ENCODE measurements at places on chromosomes 5 and 9. TPM values are rescaled to one million over a fixed set of nuclear protein-coding genes. Genes with fewer than 3 reads are reported as not detected.

BTNL3 gene
- not detected for total RNA-seq

SLC34A3 gene
- total RNA-seq = 0.15 TPM

CDX1 gene
- not detected for total RNA-seq

TRIM7 gene
- 30.2 TPM for total RNA-seq

TAF1L gene
- total RNA-seq = not detected

CSF1R gene
- 0.17 TPM for total RNA-seq

SCGB3A2 gene
- total RNA-seq = not detected

DIPK1B gene
- 15.6 TPM for total RNA-seq

NTNG2 gene
- total RNA-seq = 2.5 TPM

AJM1 gene
- 7.1 TPM for total RNA-seq

GRCh38 chr9:12908895-12909294 lies 134.1 kb downstream of the LURAP1L start:
- no peaks in the 10 kb centered on the region for H3K36me3 ChIP-seq
- DNase-seq = no peak
- H3K4me3 ChIP-seq = no peak overlapping the region
- no peaks in the 10 kb centered on the region for H3K27me3 ChIP-seq
- no peaks in the 10 kb centered on the region for H3K4me1 ChIP-seq

GRCh38 chr5:145619806-145620310 lies 215.3 kb downstream of the PRELID2 start:
- H3K27me3 ChIP-seq = no peaks in the 10 kb centered on the region
- no peaks in the 10 kb centered on the region for H3K4me1 ChIP-seq
- H3K4me3 ChIP-seq = no peak overlapping the region
- H3K27ac ChIP-seq = no peak overlapping the region
- no peak for DNase-seq

- H3K4me1 ChIP-seq = no peaks in the 10 kb centered on the region
- H3K36me3 ChIP-seq = no peaks in the 10 kb centered on the region
- H3K27me3 ChIP-seq = no peaks in the 10 kb centered on the region
- no peak overlapping the region for H3K4me3 ChIP-seq
- no peak for DNase-seq
- no peak overlapping the region for H3K27ac ChIP-seq
Measured at GRCh38 chr5:8522646-8523045, 653.7 kb downstream of the MTRR start.

DNA sequence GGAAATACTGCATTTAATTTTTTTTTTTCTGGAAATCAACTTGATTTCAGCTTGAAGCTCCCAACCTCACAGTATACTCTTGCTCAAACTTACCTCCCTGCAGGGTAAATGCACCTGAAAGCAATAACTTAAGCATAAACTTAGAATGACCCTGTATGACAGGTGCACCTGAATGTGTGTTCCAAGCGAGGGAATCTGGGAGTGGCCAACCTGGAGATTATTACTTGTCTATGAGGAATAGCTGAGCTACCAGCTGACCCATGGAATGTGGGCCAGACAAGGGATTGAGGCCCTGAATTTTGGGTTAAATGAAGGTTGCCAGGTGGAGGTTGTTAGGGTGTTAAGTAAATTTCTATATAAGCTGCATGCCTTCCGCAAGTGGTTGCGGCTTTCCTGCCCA lies 140.6 kb downstream of the OSTF1 start:
- H3K36me3 ChIP-seq = no peaks in the 10 kb centered on the region
- H3K4me1 ChIP-seq = peaks cover 17% of the 10 kb centered on the region
- no peaks in the 10 kb centered on the region for H3K27me3 ChIP-seq
- H3K4me3 ChIP-seq = no peak overlapping the region

DNA sequence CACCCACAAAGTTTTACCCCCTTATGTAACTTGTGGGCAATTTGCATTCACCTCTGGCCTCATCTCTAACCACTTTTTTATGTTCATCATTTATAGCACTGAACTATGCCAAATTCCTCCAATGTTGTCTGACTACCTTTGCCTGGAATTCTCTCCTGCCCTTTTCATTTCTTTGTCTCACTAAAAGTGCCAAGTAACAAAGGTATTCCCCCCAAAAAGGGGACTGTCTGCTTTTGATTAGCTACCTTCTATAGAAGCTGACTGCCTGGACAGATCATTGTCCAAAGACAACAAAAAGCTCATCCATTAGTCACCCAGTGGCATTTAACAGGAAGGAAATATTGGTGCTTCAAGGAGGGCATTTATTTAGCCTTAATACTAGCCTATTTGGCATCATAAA lies 189.9 kb upstream of the VCAN start:
- no peaks in the 10 kb centered on the region for H3K27me3 ChIP-seq
- H3K4me1 ChIP-seq = peaks cover 21% of the 10 kb centered on the region
- no peaks in the 10 kb centered on the region for H3K36me3 ChIP-seq
- peak overlapping the region; percentile 49 for H3K27ac ChIP-seq
- DNase-seq = peak; percentile 89
- H3K4me3 ChIP-seq = peak overlapping the region; percentile 21

DNA sequence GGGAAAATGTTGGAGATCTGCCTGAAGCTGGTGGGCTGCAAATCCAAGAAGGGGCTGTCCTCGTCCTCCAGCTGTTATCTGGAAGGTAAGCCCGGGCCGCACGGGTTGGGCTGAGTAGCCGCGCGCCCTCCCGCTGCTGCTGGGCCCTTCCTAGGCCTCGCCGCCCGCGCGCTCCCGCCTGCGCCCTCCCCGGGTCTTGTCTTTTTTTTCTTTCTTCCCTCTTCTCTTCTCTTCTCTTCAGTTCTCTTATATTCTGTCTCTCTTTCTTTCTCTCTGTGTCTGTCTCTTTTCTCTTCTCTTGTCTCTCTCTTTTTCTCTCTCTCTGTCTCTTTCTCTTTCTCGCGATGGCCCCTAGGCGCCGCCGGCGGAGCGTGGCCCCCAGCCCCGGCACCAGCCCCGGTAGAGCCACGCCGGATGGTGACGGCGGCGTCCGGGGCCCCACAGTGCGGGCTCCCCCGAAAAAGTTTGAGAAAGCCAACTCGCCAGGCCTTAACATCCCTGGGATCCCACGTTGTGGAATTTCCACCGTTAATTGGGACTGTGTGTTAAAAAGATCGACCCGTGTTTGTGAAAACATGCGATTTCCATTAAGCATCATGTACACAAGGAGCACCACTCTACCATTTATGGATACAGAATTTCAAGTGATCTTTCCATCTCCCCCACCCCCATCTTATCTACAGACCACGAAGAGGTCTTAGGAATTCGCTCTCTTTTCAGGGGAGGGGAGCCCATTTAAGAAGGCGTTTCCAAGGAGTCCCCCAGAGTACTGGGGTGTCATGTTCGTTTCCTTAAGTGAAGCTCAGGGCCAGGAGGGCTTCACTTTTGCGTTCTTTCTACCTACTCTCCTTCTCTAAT lies 616 bp downstream of the ABL1 start:
- H3K27me3 ChIP-seq = no peaks in the 10 kb centered on the region
- no peaks in the 10 kb centered on the region for H3K36me3 ChIP-seq
- H3K27ac ChIP-seq = peak overlapping the region; percentile 86
- peak overlapping the region; percentile 59 for H3K4me3 ChIP-seq
- H3K4me1 ChIP-seq = peaks cover 24% of the 10 kb centered on the region

- H3K27ac ChIP-seq = no peak overlapping the region
- H3K27me3 ChIP-seq = peaks cover 24% of the 10 kb centered on the region
Measured at GRCh38 chr9:100674419-100675122, 96.7 kb downstream of the CAVIN4 start.

- no peaks in the 10 kb centered on the region for H3K4me1 ChIP-seq
- H3K36me3 ChIP-seq = no peaks in the 10 kb centered on the region
- H3K4me3 ChIP-seq = peak overlapping the region; percentile 75
Measured at GRCh38 chr9:20620650-20621470, 1.4 kb downstream of the MLLT3 start.
